HepG2 (cell line): ENCODE measurements at places on chromosomes 6 and 20. TPM values are rescaled to one million over a fixed set of nuclear protein-coding genes. Genes with fewer than 3 reads are reported as not detected.

CST1 gene
- total RNA-seq, result not detected in 2 replicates

SCGN gene
- total RNA-seq, result 29.0 and 45.4 TPM in 2 replicates

SLC17A3 gene
- 0.09 TPM in 1 of 2 replicates, not detected in the other for total RNA-seq

LY6G6C gene
- total RNA-seq, result not detected in 2 replicates

BTN1A1 gene
- not detected in 2 replicates for total RNA-seq

DYNLRB1 gene
- total RNA-seq, result 140 and 151 TPM in 2 replicates

C20orf173 gene
- not detected in 2 replicates for total RNA-seq

LZTS3 gene
- 7.4 and 10.1 TPM in 2 replicates for total RNA-seq

- DNase-seq, result no peak
Measured at GRCh38 chr6:42831237-42831636, 48.2 kb upstream of the RPL7L1 start.

DNA sequence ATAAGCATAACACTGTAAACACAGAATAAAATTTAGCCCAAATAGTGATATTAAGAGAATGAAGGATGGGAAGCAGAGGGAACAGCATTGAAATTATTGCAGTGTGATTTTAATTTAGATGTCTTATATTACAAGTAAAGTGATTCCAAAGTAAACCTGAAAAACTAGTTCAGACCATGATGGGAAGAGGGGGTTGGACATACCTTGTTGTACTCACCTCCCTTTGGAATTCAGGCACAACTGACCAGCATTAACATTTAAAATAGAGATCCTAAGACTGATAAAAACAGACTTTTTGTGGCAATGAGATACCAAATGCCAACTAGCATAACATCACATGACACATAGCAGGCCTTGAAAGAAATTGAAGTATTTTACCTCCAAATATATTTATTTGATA is 262.6 kb upstream of the PRND start:
- no peak for DNase-seq

- no peak for DNase-seq
Measured at GRCh38 chr6:170107606-170108222, 183.2 kb downstream of the DLL1 start.

- DNase-seq, result no peak
Measured at GRCh38 chr20:21498635-21499034, 15.2 kb downstream of the NKX2-2 start.

GRCh38 chr6:108211671-108212070 is 45.8 kb downstream of the NR2E1 start:
- DNase-seq, result no peak

DNA sequence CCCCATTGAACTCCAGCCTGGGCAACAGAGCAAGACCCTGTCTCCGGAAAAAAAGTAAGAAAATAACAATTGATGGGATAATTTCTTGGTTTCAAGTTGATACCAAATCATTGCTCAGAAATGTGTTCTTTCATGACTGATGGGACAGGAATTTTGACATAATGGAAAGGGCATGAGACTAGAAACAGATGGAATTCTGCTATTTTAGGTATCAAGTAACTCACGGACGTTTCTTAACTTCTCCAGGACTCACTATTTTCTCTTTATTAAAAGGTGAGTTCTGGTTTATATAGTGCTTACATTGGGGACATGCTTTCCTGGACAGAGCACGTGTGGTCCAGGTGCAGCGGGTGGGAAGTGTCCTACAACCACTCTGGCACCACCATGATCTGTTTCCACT is 6.0 kb upstream of the DSP start:
- no peak for DNase-seq

DNA sequence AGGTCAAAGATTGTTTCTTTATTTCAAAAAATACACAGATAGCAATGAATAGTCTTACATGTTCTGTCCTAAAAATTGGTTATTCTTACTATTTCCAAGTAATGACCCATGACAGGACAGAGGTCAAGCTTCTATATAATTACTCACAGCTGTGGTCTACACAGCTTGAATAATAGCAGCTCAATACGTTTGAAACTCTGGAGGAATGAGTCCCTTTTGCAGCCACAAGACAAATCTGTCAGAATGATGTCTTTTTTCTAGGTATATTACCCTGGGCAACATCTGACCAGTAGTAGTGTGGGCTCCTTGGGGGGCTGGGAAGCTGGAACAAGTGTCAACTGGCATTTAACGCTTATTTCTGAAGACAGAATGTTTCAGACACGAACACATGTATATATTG is 84.9 kb upstream of the HTR1B start:
- DNase-seq, result no peak

DNA sequence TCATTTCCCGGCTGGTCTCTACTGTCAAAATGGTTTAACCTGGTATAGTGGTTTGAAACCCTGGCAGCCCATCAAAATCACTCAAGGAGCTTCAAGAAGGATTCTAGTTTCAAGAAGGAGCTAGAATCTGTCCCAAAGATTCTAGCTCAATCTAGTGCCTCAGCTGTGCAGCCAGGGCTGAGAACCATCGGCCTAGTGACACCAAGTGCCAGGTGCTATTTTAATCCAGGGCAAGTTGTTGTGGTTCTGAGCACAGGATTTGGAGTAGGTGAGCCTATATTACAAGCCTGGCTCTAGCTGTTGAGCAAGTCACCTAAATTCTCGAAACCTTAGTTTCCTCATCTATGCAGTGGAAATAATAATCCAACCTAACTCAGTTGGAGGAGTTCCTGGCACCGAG is 3.7 kb downstream of the MOCS1 start:
- no peak for DNase-seq

- DNase-seq, result no peak
Measured at GRCh38 chr6:116326996-116327395, 43.8 kb upstream of the DSE start.

- DNase-seq, result no peak
Measured at GRCh38 chr6:168116438-168116974, 37.5 kb upstream of the FRMD1 start.
